ENCODE measurements at places on chromosomes 11 and 22.

GRCh38 chr22:33864723-33865130, 55.5 kb downstream of the LARGE1 start:
- DNase-seq = no peak

DNA sequence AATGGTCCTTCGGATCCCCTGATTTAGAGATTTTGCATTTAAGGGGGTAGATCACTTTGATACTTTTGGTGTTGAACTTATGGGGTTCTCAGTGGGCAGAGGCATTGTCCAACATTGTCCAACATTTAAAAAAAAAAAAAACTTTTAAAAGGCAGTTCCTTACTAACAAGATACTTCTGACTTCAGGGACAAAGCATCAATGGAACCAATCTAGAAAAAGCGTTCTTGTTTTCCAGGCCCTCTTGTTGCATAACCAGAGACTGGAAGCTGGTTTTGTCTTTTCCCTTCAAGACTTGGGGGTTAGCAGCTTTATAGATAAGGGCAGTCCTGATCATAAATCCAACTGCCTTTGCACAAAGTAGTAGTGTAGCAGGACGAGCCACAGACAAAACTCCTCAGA, 40.4 kb downstream of the ACER3 start:
- no peak for DNase-seq

GRCh38 chr11:59223611-59224010, 10.9 kb upstream of the MPEG1 start:
- no peak for DNase-seq

GRCh38 chr22:43218786-43219185, 31.9 kb upstream of the TTLL12 start:
- DNase-seq = no peak

DNA sequence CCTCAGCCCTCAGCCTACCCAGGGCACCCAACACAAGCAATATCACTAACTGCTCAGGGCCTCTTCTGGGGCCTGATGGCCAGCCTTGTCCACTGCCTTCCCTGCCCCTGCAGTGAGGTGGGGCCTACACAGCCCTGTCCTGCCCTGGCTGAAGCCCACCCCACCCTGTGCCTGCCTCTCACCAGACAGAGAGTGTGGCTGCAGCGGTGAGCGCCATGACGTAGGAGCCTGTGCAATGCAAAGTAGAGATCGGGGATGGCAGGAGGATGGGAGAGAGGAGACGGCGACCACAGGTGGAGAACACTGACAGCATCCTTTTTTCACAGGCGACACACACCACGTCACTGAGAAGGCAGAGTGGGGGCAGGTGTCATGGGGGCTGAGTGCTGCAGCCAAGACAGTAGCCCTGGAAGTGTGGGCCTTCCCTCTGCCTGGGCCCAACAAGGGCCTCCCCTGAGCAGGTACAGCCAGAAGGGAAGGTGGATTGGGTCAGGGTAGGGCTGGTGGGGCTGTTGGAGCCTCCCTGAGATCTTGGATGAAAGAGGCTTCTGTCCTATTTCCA, 65.3 kb upstream of the CLTCL1 start:
- no peak for DNase-seq
